Activated CD8-positive, alpha-beta memory T cell treated with anti-CD3 and anti-CD28 coated beads, Interleukin-2, amount 10 ng/mL, durations not matched to agents 7 days and 5 days (primary cell): ENCODE measurements at places on chromosomes 4 and X.

DNA sequence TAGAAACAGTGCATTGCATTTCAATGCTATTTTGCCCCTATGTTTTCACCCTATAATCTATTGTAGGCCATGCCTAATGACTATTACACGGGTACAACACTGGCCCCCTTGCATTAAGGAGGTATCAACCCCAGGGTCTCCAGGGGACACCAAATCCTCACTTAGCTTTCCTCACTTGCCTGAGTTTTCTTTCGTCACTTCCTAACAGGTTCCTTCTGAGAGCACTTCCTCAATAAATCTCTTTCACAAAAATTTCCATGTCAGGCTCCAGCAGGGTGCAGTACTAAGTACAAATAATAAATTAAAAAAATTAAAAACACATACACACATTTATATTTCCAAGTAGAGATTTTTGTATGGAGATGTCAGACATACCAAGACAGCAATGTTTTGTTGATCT lies 165.0 kb downstream of the RBM46 start:
- DNase-seq = no peak

- peak; percentile 64 for DNase-seq
These were observed 4.8 kb upstream of the DAPP1 start for GRCh38 chr4:99811850-99812249.

DNA sequence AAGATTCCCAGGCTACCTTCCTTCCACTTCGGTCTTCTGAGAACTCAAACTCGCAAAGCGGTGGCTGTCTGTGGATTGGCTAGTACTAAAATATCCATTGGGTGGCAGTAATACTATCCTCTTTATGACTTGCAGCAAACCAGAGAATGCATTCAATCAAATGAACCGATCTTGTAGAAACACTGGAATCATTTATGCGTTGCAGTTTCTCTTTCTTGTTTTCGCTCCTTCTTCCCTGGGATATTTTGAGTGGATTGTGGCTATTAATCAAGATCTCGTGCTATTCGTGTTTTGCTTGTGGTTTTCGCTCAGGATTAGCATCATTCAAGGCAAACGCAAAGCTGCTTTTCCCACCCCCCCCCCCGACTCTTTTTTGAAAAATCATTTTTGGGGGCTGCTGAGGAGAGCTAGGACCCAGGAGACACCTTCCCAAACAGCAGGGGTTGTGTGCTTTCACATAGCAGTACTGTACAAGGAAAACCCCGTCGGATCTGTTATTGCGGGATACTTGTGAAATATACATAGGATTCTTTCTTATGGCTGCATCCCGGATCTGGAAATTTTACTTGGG lies at the start of gene IL1RAPL1:
IL1RAPL1 (plus strand) TSS at position 466 of the 571 bp plus-strand sequence.
- no peak for DNase-seq

DNA sequence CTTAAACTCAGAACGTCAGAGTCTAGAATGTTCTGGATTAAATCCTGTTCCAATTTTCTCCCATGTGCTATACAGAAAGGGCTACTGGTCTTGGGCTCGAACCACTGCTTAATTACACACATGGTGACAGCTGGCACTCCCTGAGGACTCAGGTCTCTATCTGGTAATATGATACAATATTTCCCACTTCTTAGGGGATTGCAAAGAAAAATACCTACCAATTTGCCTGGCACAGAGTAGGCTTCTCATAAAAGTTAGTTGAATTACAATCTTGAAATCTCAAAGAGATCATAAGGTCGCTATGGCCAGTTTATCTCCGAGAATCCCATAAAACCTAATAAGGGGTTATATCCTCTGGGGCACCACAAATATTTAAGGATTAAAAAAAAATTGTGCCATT lies 8.6 kb downstream of the GPM6B start:
- DNase-seq = no peak

DNA sequence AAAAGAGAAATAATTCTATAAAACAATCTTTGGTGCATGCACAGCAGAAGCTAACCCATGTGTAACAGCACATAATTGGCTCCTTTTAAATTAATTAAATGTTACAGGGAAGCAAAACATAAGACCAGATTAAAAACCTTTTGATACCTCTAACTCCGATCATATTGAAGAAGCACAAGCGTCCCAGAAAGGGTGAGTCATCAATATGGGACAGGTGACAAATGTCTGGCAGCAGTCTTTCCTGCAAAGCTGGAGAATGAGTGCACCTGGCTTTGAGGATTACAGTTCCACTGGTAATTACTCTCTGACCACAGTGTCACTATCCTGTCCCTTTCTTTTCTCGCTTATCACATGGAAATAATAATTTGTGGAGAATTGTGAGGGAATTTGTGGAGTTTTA lies 94.6 kb downstream of the FAM9B start:
- DNase-seq = no peak

GRCh38 chr4:56861360-56861759 lies 39.9 kb upstream of the SPINK2 start:
- no peak for DNase-seq

GRCh38 chrX:70970482-70970995 lies 39.6 kb upstream of the SLC7A3 start:
- no peak for DNase-seq

- peak; percentile 58 for DNase-seq
These were observed 854 bp downstream of the RNF113A start for GRCh38 chrX:119870626-119871131.

- DNase-seq = no peak
These were observed 465.2 kb upstream of the BOD1L1 start for GRCh38 chr4:14092741-14093140.

- DNase-seq = no peak
These were observed 62.5 kb downstream of the SEL1L3 start for GRCh38 chr4:25800245-25800644.

DNA sequence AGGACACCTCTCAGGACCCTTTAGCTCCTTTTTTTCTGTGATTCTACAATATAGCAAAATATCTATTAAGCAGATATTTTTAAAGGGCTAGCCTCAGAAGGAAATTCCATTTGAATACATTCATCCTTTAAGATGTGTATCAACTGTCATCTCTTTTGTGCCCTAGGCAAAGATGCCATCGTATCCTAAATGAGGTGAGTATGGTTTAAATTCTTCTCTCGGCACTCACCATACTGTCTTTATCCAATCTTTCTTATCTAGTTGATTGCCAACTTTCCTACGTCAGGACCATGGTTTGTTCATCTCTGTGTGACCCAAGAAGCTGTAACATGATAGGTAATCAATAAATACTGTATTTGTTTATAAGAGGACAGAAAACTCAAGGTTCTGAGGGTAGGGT lies 176.0 kb downstream of the LDB2 start:
- no peak for DNase-seq

DNA sequence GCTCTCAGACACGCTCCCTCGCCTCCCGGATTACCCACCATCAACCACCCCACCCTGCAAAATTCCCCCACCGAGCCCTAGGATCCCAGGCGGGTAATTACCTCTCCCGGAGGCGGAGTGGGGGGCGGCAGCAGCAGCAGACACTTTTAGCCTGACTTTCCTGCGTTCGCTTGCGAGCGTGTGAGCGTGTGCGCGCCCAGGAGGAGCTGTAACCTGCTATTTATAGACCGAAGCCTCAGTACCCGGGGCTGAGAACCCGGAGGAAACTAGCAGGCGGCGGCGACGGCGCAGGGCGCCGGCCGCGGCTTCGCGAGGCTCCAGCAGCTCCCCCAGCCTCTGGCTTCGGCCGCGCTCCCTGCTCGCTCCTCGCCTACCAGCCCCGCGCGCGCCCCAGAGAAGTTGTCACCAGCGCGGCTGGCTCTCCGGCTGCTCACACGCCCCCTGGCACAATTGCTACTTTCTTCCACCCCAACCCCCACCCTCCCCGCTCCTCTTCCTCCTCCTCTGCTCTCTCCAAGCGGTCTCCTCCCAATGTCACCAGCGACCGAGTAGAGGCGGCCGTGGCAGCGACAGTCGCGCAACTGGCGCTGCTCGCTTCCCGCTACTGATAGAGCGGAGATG lies at the start of gene INPP4B:
INPP4B (minus strand) TSS at position 194 of the 621 bp plus-strand sequence.
- DNase-seq = peak; percentile 55

DNA sequence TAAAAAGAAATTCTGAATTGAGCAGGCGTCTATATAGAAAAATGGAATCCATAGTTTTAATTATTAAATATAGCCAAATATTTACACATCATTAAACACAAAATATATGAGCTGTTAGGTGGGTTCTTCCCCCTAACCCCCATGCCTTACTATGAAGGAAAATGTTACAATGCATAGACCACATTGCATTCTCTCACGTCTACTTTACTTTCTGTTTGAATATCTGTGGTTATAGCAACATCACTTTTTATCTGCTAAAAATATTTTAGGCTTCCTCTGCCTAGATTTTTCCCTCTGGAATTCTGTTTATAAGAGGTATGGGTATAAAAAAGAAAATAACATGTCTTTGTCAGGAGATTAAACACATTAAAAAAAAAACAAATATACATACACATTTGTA lies 73.1 kb downstream of the MAML3 start:
- no peak for DNase-seq

GRCh38 chr4:81550388-81550859 lies 78.7 kb upstream of the RASGEF1B start:
- no peak for DNase-seq

DNA sequence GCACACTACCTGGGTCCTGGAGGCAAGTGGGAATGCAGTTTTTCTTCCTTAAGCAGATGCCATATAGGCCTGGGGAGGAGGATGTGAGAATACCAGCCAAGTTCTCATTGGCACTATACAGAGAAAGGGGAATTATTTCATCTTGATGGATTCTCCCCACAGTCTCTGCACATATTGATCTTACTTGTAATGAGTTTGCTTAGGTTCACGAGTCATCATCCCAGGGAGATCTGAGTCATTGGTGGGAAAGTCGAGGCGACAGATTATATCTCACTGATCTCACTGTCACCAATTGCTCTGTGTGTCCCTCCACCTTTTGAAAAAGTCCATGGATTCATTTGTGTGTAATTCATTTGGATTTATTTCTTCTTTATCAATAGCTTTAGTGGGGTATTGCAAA lies 156.8 kb downstream of the AR start:
- DNase-seq = no peak

- DNase-seq = no peak
These were observed 37.6 kb downstream of the CTBP1 start for GRCh38 chr4:1211371-1211770.

- no peak for DNase-seq
These were observed 109.7 kb downstream of the AFAP1 start for GRCh38 chr4:7829652-7830580.

DNA sequence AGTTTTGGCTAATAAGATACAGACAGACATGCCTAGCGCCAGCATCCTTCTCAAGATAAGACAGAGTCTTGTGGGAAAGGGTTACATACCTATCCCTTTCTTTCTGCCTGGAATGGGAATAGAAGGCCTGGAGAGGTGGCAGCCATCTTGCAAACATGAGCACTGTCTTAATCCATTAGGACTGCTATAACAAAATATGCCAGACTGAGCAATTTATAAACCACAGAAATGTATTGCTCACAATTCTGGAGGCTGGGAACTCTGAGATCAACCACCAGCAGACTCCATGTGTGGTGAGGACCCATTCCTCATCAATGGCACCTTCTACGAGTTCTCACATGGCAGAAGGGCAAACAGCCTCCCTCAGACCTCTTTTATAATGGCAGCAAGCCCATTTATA lies 26.5 kb upstream of the NEIL3 start:
- DNase-seq = no peak

DNA sequence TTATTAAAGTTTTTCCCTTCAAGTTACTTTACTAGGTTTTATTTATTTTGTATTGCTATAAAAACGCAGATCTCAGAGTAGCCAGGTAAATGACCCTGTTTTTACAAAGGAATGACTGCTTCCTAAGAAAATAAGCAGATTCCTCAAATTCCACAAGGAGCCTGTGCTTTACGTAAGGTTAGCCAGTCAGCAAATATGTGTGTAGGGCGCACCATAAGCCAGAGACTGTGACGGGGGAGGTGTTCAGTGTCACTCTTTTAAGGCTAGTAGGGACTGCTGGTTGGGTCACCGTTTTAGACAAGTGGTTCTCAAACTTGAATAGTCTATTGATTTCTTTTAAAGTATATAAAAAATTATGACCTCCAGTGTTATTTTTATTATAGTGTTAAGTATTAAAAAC lies 119.9 kb downstream of the ANK2 start:
- no peak for DNase-seq

DNA sequence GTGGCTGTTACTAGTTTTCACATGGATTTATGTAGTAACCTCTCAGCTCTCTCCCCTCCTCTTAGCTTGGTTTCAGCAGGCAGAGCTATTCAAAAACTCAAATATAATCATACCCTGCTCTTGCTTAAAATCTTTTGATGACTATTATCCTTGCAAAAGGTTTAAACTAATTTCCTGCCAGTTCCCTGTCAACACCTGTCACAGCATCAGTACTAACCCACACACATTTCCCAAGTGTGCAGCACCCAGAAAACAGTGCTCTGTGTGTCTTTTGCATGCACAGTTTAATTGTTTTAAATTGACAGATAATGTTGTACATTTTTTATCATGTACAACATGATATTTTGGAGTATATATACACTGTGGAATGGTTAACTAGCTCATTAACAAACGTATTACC lies 202.0 kb downstream of the PAPSS1 start:
- DNase-seq = no peak

- DNase-seq = no peak
These were observed 4.5 kb downstream of the DMP1 start for GRCh38 chr4:87654487-87655044.

GRCh38 chr4:107058828-107059227 lies 22.7 kb upstream of the DKK2 start:
- no peak for DNase-seq

GRCh38 chr4:137583671-137584070 lies 51.4 kb upstream of the PCDH18 start:
- DNase-seq = no peak

DNA sequence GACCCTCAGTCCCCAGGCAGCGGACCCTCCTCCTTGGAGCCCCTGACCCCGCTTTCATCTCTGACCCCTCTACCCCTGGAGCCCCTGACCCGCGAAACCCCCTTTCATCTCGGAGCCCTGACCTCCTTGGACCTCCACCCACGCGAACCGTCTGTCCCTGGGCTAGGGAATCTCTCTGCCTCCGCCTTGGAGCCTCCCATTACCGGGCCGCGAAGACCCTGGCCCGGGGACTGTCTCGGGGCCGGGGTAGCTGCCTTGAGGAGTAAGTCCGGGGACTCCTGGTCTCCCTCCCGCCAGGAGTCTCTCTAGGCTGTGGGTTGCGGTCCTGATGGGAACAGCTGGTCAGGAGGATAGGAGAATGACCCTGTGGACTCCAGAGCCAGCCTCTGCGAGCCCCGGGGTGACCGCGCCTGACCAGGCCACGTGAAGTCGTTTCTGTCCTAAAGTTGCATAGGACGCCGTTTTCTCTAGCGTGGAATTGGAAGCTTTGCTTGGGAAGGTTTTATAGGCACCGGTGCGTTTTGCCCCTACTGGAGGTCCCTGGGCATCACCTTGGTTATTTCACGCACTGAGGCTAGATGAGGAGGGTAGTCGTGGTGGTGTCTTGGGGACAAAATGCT lies 824 bp downstream of the TBC1D14 start:
- DNase-seq = no peak

DNA sequence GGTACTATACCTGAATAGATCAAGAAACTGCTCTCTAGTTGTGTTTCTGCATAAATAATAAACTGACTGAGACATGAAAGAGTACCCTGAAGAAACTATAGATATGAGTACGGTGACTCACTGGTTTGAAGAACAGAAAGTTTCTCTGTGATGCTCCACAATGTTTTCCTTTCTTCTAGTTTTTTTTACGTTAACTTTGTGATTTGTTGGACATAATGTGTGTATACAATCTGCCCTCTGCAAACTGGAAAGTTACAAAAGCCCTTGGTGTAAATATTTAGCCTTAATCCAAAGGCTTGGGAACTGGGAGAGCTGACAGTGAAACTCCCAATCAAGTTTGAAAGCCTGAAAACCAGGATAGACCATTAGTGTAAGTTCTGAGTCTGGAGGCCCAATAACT lies 31.6 kb upstream of the PAPSS1 start:
- DNase-seq = no peak

GRCh38 chr4:111480510-111480909 lies 664.7 kb upstream of the FAM241A start:
- no peak for DNase-seq
